ENCODE measurements at places on chromosomes 12 and 14.

DNA sequence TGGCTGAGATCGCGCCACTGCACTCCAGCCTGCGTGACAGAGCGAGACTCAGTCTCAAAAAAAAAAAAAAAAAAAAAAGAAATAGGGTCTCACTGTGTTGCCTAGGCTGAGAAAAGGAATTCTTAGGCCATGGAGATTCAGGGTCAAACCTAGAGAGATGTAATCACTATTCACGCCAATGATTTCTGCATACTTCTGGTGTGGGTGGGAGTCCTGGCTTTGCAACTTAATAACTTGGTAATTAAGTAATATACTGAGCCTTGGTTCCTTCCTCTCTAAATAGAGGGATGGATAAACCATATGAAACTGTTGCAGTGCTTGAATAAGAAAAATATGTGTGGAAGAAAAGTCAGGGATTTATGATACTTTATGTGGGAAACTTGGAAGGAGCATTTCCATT lies 2.7 kb downstream of the ZNF410 start:
- DNase-seq = no peak

GRCh38 chr12:105085501-105085900 lies 1.2 kb upstream of the ALDH1L2 start:
- DNase-seq = no peak

DNA sequence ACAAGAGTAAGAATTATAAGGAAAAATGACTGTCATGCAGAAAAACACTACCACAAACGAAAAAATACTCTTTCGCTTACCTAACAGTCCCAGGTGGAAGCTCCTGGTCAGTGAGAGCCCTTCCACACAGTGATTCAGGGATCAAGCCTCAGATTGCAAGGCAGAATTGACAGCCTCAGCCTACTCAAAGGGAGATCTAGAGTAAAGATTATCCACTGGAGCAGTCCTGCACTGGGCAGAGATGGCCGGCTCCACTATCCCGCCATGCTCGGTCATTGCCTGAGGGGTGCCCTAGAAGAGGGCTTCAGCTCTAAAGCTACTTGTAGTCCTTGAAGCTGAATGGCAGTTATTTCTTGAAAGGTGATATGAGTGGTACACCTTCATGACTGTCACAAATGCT lies 174.7 kb downstream of the TTC8 start:
- no peak for DNase-seq

DNA sequence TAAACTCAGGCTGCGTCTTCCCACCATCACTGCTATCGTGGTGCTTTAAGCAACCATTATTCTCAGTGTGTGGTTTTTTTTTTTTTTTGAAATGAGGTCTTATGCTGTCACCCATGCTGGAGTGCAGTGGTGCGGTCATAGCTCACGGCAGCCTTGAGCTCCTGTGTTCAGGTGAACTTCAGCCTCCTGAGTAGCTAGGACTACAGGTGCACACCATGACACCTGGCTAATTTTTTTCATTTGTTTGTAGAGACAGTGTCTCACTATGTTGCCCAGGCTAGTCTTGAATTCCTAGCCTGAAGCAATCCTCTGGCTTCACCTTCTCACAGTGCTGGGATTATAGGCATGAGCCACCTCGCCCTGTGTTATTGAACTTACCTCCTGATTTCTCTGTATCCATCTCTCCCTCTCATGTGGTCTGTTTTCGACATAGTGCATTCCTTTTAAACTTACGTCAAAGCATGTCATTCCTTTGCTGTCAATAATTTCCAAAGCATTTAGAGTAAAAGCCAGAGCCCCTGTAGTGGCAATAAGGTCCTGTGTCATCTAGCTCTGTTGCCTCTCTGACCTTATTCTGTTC lies 255.5 kb downstream of the SNAPC1 start:
- no peak for DNase-seq

DNA sequence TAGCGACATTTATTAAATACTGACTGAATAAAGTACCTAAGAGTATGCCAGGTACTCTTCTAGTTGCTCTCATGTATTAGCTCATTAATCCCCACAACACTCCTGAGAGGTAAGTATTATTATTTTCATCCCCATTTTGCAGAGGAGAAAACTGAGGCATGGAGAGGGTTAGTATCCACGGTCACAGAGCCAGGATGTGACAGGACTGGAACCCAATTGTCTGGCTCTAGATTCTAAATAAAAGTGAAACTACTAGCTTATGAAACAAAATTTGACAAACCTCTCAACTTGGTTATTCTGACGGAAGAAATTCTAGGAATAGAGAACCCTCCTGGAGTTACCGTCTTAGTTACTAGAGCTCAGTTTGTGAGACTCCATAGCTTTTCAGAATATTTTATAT lies 112.2 kb downstream of the CHST11 start:
- no peak for DNase-seq

GRCh38 chr14:51419685-51420084 lies 179.6 kb downstream of the TMX1 start:
- peak; percentile 25 for DNase-seq

DNA sequence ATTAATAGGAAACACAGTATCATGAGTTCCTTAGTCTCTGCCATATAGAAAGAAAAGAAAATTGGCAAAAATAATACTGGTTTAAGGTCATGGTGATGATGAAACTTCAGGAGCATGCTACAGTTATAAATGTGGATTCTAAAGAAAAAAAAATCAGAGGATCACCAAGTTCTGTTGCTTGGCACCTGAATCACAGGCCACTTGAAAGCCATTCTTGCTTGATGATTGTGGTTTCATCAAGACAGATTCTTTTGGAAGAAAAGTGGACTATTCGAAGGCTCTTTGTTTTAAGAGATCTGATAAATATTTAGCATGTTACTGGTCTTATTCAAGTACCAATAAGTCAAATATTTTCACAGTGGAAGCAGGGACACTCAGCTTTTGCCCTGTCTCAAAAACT lies 148.9 kb downstream of the SAMD4A start:
- DNase-seq = no peak

DNA sequence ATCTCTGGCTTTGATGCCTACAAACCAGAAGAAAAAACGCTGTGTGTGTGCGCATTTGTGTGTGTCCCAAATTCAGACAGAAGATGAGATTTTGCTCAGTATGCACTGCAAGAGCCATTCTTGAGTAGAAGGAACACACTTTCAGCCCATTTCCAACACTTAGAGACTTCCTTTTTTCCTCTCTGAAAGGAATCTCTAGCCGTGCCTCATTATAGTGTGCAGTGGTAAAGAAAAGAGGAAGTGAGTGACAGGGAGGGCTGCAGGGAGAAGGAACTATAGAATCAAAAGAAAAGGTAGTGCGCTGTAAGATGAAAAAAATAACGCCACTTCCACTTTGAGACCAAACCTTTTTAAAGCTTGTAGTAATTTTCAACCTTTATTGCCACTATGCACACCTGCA lies 1400.9 kb upstream of the FLRT2 start:
- DNase-seq = no peak

GRCh38 chr14:23160924-23161522 lies 22.4 kb downstream of the SLC7A8 start:
- DNase-seq = peak; percentile 58

DNA sequence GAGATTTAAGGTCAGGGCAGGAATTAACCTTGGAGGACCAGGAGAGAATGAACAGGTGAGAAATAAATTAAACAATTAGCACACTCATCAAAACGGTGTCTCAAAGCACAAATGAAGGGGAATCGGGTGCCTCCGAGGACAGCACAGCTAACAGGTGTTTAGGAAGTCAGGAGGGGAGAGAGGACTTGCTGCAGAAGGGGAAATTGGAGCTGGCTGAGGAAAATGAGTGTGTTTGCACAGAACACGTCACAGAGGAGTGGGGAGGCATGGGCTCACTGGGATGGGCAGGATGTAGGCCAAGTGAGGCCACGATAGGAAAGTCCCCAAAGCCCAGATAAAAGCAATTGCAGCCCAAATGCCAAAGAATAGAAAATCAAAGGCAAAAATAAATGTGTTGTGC lies 121.7 kb downstream of the ZNF664 start:
- no peak for DNase-seq

- DNase-seq = peak; percentile 33
Observed at GRCh38 chr12:6536894-6537579, 2.7 kb downstream of the GAPDH start.

DNA sequence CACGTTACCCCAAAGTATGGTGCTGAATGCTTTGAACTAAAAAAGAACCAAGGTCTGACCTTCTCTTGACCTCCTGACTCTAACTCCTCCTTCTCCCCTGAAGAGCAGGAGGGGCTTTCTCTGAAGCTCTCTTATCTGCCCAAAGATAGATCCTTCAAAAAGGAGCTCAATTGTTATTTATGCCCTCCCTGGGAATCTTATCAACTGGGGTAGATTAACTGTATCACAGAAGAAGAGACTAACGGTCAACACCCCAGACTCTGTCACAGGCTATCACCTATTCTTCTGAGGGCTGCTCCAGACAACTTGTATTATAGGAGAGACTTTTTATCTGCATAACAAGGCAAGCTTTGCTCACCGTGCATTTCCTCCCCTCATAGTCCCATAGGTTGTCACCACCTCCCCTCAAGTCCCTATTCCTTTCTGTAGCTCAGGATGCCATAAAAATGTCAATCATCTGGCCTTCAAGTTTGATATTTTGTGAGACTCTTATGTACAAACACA lies 86.6 kb downstream of the PAPLN start:
- DNase-seq = no peak

DNA sequence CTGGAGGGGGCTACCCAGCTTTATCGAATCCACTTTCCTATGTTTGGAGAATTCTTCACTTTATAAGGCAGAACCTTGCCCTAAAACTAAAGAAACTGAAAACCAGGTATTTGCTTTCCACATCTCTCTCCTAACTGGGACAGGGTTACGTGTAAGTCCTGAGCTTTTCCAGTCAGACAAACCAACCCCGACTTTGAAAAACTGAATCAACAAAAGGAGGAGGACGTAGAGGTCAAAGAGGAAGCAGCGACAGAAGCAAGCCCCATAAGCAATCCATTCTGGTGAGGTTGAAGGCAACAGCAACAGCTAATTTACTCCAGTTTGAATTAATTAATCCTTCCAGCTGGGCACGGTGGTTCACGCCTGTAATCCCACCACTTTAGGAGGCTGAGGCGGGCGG lies 47.2 kb downstream of the LRP6 start:
- DNase-seq = no peak

DNA sequence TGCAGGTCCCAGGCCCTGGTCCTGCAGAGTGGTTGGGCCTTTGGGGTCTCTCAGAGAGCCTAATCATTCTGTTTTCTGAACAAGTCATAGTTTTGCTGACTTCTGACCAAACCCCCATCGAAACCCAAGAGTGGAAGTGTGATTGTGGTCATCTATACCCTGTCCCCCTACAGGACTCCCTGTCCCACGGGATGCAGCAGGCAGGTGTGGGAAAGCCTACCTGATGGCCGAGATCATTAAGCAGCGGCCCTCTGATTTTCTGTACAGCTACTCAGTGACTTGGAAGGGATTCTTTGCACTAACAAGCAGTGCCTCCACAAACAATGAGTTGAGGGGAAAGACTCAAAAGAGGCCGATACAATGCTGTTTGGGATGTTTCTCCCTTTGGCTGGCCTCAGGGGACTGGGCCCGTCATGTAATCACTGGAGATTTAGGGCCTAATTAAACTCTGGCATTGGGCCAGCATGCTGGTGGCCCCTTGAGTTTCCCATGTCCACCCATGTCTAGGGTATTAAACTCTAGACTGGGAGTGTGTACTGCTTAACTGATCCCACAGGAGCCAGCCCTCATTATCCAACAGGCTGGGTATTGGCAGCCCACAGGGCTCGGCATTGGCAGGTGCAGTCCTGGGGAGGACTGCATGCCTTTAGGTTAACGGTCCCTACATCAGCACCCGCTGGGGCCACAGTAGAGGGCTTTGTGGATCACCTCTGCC lies 192.8 kb downstream of the ZFP36L1 start:
- DNase-seq = no peak

DNA sequence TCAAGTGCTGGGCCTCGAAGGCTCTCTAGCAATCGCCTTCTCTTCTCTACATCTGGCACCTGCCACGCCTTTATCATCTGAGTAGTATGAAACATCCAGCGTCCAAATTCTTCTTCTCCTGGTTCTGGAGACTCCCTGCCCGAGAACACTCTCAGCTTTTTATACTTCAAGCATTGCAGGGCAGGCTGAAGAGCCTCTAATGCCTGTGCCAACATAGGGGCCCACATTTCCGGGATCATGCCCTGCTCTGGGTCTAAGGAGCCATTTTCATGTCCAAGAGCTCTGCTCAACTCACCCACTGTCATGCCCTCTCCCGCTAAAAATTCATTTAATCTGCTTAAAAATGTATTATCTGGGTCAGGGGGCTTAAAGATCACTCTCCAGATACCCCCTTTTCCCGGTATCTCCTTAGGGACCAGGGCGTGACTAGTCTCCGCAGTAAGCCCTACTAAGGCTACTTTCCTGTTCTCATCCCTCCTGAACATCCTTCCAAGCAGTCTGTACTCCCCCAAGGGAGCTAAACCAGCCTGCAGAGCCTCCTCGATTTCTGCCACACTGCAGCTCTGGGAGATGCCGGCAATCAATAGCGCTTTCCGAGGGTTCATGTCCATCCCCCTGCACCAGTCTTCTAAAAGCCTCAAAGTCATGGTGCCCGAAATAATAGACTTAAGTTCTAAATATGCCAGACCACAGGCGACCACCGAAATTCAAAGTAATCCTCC lies 940 bp downstream of the MOAP1 start:
- no peak for DNase-seq

- no peak for DNase-seq
Observed at GRCh38 chr14:35789651-35790050, 19.4 kb downstream of the RALGAPA1 start.

GRCh38 chr12:53179687-53180219 lies 769 bp upstream of the ZNF740 start:
- no peak for DNase-seq

DNA sequence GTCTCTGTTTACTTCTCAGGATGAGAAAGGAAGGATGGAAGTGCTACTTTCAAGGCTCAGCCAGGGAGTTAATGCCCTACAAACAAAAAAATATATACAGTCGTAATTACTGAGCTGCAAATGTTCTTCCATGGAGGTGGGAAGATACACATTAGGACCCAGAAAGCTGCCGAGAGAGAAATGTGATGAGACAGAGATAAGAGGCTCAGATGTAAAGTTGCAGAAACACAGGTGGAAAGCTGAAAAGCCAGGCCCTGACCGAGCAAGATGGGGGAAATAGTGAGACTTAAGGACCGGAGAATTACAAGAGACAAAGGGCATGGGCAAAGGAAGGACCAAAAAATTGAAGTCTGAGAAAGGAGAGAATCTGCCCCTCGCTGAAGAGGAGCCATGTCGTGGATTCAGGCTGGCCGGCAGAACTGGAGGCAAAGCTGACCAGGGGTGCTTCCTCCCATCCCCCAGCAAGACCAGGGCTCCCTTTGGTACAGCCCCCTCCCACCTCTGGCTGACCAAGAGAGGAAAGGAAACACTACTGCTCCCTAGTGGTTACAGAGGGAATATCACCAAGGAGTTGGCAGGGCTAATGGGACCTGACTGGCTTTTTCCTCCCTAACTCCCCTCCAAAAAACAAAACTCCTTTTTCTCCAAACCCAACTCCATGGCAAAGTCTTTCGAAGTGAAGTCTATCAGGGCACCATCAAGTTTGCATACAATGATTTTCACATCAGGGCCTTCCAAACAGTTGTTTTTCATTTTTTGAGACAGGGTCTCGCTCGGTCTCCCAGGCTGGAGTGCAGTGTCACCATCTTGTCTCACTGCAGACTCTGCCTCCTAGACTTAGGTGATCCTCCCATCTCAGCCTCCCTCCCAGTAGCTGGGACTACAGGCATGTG lies 12.1 kb downstream of the ZFHX2 start:
- DNase-seq = peak; percentile 40

Data from RKO (cell line).